ENCODE measurements at places on chromosomes 16 and 17.

- no peak for DNase-seq
Measured at GRCh38 chr16:12572316-12572985, 231.2 kb downstream of the CPPED1 start.

DNA sequence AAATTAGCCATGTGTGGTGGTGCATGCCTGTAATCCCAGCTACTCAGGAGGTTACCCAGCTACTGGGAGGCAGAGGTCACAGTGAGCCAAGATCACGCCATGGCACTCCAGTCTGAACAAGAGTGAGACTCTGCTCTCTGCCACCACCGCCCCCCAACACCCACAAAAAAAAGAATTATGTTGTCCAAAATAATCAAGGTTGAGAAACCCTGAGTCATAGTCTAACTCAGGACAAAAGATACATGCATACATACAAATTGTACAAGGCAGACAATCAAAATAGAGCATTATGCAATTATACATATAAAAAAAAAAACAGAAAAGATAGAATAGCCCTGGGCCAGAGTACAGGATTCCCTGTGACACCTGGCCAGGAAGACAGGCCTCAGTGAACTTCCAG lies 6.6 kb upstream of the KPNB1 start:
- DNase-seq = no peak

DNA sequence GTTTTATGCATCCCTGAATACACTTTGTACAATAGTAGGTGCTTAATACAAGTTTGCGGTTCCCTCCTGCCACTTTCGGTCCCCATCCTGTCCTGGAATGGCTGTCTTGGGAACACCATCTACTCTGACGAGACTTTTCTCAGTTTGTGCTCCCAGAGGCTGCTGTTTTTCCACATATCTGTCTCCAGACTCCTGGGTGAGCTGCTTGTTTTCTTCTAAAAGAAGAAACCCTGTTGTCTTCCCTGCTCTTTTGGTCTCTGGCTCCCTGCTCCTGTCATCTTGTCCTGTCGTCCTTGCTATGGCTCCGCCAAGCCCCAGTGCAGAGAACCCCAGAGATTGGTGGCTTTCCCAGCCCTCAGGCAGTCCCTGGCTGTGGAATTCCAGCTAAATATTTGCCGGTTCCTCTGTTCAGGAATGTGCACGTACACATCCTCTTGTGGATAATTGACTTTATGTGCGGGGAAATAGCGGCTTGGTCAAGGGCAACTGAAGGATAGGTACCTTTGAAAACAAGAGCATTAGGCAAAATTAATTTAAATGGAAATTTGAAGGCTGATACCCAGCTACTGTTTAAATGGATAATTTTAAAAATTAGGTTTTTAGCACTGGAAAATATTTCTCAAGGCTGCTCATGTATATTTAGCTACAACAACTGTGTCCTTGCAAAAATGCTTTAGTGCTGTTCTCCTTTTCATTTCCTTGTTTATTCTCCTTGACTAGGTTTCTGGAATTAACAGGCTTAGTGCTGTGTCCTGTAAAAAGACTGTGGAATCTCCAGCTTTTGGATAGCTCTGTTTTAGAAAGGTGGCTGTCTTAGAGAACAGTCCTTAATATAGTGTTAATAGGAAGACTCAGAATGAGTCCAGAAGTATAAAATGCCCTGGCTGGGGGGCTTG lies 50.2 kb upstream of the SLC12A3 start:
- no peak for DNase-seq

GRCh38 chr16:30557707-30557956 lies 542 bp downstream of the ZNF764 start:
- no peak for DNase-seq

- DNase-seq = no peak
Measured at GRCh38 chr17:19705771-19706770, 10.3 kb downstream of the SLC47A2 start.

DNA sequence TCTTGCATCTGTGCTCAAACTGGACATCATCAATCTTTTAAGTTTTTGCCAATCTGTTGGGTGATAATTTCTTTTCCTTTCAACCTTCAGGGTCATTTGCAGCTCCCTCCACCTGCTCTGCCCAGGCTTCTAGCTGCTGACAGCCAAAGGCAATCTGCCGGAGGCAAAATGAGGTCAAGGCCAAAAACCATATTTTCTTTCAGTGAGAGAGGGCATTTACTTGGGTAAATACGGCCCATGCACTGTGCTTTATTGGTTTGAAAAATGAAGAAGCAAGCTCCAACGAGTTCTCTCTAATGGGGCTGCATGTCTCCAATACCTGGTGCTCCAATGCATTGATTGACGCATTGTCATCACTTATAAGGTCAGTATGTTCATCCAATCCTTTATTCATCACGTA lies 23.1 kb downstream of the RBFOX1 start:
- DNase-seq = no peak

DNA sequence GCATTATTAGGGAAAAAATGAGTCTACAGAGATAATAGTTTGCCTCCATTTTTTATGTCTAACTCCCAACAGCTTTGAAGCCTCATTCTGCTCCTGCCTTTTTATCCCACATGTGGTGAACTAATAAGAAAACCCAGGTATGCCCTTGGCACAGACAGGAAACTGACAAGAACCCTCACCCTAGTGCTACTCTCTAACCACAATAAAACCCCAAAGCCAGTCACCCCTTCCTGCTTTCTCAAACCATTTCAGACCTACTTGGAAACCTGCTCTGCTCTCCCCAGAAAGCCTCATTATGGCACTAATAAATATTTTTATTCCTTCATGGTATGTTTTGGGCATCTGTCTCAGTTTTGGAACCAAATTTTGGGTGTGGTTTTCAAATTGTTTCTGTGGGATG lies 3.9 kb upstream of the MARVELD3 start:
- DNase-seq = no peak

Measured in ascending aorta (tissue), 2 donors.